ENCODE measurements at places on chromosomes 3 and 15.

DNA sequence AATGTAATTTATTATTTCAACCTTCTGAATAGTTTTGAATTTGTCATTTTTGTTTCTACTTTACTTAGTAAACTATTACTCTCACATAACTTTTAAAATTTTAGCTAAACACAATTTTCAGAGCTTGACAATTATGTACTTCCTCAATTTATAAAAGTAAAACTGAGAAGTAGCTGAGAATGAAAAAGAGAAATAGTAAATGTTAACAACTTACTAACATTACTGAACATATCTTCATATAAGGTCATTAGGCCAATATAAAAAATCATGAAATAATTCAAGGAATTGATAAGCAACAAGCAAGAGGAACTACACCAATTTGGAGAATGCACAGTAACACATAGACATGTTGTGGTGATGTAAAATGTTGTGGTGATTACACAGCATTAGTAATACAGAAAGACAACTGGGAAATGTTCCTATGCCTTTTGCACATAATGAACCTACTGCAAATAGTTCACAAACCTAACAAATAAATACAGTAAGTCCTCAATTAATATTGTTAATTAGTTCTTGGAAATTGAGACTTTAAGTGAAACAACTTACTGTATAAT is 137.9 kb downstream of the CBLB start:
- no peak for DNase-seq

DNA sequence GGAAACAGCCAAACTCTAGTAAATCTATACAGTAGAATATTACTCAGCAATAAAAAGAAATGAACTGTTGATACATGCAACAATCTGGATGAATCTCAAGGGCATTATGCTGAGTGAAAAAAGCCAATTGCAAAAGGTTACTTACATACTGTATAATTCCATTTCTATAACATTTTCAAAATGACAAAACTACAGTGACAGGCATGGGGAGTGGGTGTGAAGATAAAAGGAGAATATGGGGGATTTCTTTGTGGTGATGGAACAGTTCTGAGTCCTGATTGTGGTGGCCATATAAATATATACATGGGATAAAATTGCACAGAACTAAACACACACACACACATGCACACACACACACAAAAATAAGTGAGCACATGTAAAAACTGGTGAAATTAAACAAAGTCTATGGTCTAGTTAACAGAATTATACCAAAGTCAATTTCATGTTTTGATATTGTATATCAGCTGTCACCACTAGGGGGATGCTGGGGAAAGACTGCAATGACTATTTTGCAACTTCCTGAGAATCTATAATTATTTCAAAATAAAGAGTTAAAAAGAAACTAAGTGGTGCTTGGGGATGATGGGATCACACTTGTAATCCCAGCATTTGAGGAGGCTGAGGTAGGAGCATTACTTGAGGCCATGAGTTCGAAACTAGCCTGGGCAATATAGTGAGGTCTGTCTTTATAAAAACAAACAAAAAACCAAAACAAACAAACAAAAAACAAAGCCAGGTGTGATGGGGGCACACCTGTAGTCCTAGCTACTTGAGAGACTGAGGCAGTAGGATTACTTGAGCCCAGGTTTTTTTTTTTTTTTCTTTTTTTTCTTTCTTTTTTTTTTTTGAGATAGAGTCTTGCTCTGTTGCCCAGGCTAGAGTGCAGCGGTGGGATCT is 66.0 kb downstream of the SPTSSB start:
- DNase-seq = no peak

DNA sequence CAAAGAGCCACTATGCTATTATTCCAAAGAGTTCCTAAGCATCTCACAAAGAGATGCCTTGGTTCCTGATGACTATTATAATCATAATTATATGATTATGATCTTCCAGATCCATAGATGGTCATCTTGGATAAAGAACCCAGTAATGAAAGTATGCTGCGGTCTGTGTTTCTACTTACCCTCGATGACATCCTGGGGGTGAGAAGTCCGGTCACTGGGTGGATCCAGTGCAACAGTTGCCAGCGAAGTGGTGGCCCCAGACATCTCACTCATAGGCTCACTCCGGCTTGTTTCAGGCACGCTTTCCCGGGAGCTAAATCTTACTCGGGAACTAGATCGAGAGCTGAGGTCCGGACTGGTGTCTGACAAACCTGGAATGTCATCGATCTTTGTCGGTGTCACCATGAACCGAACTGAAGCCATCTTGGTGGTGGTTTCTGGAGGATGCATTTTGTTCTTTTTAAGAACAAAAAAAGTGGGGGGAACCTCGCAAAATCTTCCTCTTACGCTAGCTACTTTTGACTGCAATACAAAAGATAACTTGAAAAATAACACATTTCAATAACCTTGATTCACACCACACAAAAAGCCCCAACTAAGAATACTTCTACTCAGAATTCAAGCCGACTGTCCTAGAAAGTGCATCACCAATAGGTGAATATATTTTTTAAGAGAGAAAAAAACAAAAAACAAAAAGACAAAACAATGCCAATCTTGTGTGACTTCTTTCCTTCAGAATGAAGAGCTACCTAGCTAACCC is 1.2 kb downstream of the SLC12A6 start:
- no peak for DNase-seq

DNA sequence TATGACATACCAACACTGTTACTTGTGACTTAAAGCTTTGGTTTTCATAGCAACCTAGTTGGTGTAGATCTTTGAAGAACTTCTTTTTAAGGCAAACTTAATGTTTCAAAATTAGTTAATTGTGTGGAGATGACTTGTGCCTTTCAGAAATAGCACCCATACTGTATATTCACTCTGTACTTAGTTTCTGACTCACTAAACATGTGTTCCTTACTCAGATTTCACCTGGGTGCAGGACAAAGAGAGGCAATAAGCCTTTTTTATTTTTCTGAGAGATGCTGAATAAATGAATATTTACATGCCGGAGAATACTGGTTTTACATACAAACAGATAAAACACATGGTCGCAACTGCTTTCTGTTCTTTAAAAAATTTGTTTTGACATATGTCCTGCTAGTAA is 44.8 kb downstream of the SLC25A26 start:
- no peak for DNase-seq

- DNase-seq = no peak
Measured at GRCh38 chr3:177931346-177931745, 604.9 kb upstream of the KCNMB2 start.

GRCh38 chr3:33171580-33171979 is 47.0 kb downstream of the SUSD5 start:
- DNase-seq = no peak

- no peak for DNase-seq
Measured at GRCh38 chr15:80550908-80551260, 144.2 kb upstream of the ABHD17C start.

GRCh38 chr3:51955175-51955892 is at the start of gene GPR62:
TSS of gene GPR62 (plus strand) at chr3:51955381. CDS start at chr3:51955653, 272 bp downstream.
- no peak for DNase-seq

- DNase-seq = no peak
Measured at GRCh38 chr3:38637906-38638305, 11.6 kb downstream of the SCN5A start.

GRCh38 chr3:24365168-24365567 is 129.5 kb downstream of the THRB start:
- DNase-seq = no peak

DNA sequence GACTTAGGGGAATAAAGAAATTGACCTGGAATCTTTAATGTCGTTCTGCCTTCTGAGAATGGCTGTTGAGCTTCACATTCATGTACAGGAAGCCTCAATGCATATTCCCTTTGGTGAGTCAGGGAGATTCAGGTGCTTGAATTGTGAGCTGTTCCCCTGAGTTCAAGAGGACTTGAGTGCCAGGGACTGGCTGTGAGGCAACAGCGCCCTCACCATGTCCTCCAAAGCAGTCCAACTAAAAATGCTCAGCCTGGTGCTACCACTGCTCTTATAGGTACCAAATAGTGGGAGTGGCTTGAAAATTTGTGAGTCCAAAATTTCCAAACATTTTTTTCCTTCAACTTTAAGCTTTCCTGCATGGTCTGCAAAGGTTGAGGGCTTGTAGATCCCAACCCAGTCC is 54.1 kb downstream of the LEO1 start:
- no peak for DNase-seq

GRCh38 chr15:40081691-40082194 is 26.9 kb downstream of the BMF start:
- no peak for DNase-seq

DNA sequence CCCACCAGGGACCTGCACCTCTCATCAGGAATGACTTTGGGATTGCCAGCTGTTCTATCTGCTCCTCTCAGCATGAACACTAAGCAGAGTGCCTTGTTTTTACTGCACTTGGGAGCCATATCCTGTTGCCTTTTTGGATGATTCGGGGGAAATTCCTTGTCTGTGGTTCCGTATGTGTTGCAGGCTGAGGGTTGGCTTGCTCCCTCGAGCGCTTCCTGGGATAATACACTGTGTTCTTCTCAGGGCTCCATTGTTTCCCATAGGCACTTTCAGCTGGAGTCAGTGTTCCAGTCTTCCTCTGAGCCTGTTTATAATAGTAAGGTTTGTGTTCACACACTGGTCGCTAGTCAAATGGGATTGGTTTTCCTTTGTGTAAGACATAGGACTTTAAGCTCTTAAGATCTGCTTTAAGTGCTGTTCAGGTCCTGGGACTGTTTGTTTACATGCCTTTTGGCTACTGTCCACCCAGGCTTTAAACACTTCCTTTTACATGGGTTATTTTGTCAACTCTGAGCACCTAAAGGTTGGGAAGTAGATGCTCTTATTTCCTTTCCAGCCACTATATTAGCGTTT is 23.4 kb downstream of the BOC start:
- DNase-seq = no peak

GRCh38 chr15:67803996-67804843 is 21.1 kb upstream of the SKOR1 start:
- no peak for DNase-seq

DNA sequence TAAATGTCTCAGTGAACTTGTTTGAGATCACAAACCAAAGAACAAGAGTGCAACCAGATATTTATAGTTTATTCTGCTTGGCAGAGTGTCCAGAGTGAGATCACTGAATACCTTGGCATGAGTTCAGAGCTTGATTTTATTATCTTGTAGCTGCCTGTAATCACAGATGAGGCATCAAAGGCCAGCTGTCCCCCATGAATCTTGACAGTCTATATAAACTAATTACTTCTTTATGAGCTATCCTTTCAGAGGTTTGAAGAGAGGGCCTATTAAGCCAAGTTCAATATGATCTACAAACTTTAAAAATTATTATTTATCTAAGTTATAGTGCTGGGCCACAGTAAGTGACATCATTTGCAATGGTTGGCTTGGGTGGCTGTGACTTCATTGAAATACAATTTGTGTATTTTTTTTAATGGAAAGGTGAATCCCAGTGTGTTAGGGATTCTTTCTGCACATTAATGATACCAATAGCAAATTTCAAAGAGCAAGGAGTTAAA is 251.5 kb downstream of the CLSTN2 start:
- DNase-seq = no peak

- no peak for DNase-seq
Measured at GRCh38 chr3:170077361-170077760, 39.6 kb downstream of the GPR160 start.

GRCh38 chr15:29859973-29860715 is 37.9 kb upstream of the TJP1 start:
- no peak for DNase-seq

- no peak for DNase-seq
Measured at GRCh38 chr3:144128108-144128892, 156.7 kb downstream of the DIPK2A start.

DNA sequence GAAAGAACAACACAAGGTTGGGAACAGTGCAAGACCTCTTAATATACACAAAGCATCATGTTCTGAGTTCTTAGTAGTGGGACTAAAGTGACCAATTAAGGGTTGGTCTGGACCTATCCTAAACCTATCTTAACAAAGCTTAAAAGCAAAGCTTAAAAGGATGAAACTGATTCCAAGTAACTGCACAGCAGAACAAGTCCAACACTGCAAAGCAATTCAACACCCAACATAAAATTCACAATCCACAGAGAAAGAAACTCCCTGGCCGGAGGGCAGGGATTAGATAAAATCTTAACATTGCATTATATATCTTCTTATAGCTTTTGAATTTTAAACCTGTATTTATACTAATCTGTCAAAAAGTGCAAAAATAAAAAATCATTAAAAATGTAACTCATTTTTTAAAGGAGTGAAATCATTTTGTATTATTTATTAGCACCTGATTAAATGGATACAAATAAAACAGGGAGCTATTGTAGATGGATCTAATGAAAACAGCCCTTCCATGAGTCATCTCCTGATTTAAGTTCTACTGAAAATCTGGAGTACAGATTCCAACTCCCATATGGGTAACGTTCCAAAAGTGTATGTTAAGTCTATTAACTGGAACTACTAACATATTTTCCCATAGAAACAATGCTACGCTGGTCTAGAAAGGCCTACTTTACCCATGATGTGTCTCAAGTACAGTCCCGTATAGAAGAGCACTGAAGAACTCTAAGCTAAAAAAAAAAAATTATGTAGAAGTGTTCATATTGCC is 34.9 kb downstream of the PIK3R4 start:
- no peak for DNase-seq
